ENCODE measurements at places on chromosomes 4 and X. TPM values are rescaled to one million over a fixed set of nuclear protein-coding genes. Genes with fewer than 3 reads are reported as not detected.

DNA sequence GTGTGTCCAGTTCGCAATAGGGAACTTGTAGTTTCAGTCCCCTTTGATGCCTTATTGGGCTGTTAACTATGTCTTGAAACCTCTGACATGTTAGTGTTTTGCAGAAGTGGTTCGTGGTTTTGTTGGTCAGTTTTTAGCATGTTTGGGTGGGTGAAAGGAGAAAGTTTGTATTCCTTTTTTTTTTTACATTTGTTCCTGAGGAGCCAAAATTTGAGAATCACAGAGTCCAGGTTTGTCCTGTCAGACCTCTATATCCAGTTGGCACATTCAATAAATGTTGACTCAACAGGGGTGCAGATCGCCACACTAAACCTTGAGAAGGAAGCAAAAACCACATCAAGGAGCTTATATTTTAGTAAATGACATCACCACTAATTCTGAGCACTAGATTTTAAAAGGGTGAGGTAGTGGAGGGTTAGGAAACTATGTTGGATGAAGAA lies 26.2 kb downstream of the DLG3 start:
- no peak overlapping the region for H3K27ac ChIP-seq
- H3K27me3 ChIP-seq = no peaks in the 10 kb centered on the region
- no peak overlapping the region for H3K4me3 ChIP-seq
- no peaks in the 10 kb centered on the region for H3K36me3 ChIP-seq
- DNase-seq = no peak

The GJB1 gene
- 95.4 TPM for total RNA-seq

The S100P gene
- 9.2 TPM for total RNA-seq

DNA sequence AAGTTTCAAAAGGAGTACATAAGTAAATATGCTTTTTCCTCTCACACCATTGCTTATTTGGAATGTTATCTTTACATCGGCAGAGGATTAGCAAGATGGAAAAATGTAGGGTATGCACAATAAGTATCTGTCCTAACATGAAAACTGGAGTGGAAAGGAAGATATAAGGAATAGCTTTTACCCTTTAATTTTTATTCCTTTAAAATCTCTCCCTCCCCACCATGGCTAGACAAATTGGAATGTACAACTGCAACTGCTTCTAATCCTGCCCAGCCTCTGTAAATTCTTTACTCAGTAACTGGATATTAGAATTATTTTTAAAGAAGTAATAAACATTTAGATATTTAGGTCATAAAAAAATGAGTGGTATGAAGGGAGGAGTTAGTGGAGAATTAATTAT lies 171.5 kb downstream of the PCDH18 start:
- H3K27ac ChIP-seq = peak overlapping the region; percentile 67
- H3K27me3 ChIP-seq = no peaks in the 10 kb centered on the region
- H3K4me3 ChIP-seq = no peak overlapping the region
- H3K36me3 ChIP-seq = no peaks in the 10 kb centered on the region
- no peak for DNase-seq

The EGF gene
- total RNA-seq = 13.0 TPM

- H3K4me3 ChIP-seq = no peak overlapping the region
- H3K27ac ChIP-seq = no peak overlapping the region
- H3K27me3 ChIP-seq = no peaks in the 10 kb centered on the region
- no peaks in the 10 kb centered on the region for H3K4me1 ChIP-seq
- no peaks in the 10 kb centered on the region for H3K36me3 ChIP-seq
Observed at GRCh38 chrX:114959729-114960128, 57.7 kb downstream of the IL13RA2 start.

DNA sequence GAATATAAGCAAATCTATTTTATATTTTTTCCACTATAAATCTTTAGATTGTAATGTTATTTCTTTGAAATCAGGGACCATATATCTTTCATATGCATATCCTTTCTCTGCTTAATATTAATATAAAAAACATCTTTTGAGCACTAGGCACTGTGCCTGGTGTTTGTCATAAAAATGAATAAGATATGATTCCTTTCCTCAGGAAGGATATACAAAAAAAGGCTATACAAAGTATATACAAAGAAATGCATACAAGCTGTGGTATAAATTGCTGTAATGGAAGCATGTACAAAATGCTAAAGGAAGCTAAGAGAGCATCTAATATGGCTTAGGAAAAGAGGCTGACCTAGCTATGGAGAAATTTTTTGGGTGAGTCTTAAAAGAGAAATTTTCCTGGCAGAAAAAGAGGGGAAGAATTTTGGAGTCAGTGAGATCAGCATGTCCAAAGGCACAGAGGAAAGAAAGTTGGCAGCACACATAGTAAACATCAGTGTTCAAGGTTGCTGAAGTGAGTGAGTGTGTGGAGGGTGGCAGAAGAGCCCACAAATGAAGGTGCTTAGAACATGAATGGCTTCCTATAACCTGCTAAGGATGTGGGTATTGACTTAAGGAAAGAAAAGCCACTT lies 500.0 kb downstream of the SPRY1 start:
- H3K27me3 ChIP-seq = no peaks in the 10 kb centered on the region
- DNase-seq = no peak
- H3K4me3 ChIP-seq = no peak overlapping the region
- no peak overlapping the region for H3K27ac ChIP-seq
